ENCODE measurements at places on chromosomes 16 and 17.

GRCh38 chr16:85104147-85104546 is 8.1 kb downstream of the CIBAR2 start:
- no peak for DNase-seq

GRCh38 chr17:57940231-57940630 is 15.0 kb downstream of the CUEDC1 start:
- no peak for DNase-seq

DNA sequence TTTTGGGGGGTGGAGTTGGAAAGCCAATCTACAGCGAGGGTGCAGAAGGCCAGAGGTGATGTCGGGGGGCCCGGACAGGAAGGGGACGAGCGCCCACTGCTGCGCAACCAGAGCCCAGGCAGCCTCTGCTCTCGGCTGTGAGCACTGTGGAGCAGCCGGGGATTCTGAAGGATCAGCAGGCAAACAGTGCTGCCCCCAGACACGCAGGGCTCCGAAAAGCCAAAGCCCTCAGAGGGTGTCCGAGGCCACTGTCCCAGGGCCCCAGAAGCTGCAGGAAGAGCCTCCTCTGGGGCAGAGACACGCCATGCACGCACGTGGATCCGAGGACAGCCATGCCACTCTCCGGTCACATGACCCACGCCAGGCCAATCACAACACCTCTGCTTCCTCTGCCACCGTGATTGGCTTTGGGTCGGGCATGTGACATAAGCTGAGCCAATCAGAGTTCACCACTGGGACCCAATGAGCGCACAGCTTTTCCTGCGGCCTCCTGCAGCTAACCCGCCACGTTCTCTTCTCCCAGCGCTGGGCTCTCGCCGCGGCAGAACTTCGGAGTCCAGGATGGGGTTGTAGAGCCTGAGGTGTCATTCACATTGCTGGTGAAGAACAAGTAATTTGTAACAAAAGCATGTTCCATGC is 40.7 kb downstream of the ACTG1 start:
- DNase-seq = no peak

DNA sequence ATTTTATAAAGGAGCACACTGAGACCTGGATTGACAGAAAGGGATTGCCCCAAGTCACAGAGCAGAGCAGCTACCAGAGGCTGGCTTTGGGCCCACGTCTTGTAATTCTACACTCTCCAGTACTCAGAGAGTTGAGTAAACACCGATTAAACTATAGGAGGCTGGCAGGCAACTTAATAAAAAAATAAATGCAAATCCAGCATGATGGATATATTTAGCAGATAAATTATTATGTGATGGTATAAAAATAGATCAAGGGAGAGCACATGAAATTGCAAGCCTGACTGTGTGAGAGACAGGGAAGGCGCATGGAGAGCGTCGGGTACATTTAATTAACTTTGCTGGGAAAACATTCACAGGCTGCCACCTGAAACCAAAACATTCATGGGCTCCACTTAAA is 87.7 kb upstream of the CCL2 start:
- no peak for DNase-seq

DNA sequence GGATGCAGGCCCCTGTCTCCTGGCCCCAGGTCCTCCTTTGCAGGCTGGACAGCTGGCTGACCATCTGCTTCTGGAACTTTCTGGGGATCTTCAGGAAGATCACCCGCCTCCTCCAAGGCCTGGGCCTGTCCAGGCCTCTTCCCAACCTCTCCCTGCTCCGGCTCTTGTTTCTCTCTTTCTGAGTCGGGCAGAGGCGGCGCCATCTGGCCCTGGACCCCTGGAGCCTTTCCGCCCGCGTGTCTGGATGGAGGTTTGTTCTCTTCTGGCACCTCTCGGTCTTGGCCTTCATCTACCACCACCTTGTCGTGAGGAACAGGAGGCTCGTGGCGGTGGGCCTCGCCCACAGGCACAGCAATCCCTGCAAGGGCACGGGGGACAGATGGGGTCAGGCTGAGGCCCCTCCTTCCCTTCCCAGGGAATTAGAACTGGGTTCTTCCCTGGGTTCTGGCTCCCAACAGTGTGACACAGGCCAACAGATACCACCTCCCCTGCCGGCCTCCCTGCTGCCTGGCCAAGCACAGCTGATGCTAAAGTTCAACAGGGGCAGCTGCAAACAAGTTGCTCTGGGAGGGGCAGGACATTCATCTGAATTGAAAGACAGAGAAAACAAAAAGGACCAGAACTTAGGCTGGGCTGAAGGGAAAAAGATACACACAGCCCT is 13.3 kb downstream of the NDUFAF8 start:
- no peak for DNase-seq

GRCh38 chr16:27387724-27388123 is 14.2 kb upstream of the IL21R start:
- no peak for DNase-seq

- no peak for DNase-seq
These were observed 28.7 kb upstream of the CRISPLD2 start for GRCh38 chr16:84791088-84791487.

- no peak for DNase-seq
These were observed 11.5 kb downstream of the SLC35B1 start for GRCh38 chr17:49696233-49696761.

- DNase-seq = no peak
These were observed 30.7 kb downstream of the VAC14 start for GRCh38 chr16:70770291-70770625.

GRCh38 chr16:11612665-11613025 is 25.9 kb upstream of the LITAF start:
- no peak for DNase-seq

DNA sequence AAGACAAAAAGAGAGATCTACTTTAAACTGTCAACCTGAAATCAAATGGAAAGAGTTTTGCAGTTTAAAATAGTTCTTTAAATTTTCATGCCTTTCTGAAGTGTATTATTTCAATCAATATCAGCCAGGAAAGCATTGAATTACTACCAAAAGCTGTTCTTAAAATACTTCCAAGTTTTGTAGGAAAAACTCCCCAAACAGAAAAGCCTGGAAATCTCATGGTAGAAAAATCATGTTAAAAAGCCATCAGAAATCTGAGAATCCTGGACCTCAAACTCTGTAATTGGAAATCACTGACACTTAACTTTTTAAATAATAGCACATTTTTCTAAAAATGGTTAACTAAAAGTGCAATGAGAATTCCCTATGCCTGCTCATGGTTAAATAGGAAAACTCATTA is 63.3 kb upstream of the CNTNAP4 start:
- no peak for DNase-seq

DNA sequence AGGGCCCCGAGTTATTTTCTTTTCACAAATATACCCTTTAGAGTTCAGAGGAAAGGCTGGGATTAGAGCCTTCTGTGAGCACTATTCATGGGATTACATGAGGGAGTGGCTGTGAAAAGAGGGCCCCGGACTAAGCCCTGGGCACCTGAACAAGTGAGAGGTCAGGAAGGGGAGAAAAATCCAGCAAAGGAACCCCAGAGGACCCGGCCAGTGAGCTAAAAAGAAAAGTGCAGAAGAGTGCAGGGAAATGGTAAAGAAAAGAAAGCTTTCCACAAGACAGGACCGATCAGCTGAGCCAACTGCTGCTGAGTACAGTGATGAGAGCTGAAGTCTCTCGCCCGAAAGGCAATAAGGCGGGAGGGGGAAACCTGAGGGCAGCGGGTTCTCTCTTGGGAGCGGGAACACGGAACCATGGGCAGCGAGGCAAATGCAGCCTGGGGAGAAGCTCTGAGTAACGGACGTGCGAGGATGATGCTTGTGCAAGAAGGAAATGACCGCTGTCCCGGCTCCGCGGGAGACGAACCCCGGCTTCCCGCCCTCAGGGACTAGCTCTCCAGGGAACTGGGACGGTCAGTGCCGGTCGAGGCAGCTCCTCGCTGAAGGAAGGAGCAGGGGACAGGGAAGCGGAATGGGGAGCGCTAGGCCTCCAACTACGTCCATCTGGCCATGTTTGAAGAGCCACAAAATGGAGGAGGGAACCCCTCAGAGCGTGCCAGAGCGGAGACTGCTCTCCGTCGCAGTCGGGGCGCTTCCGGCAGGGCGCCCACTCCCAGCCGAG is 665 bp upstream of the ALDH3A2 start:
- DNase-seq = no peak

DNA sequence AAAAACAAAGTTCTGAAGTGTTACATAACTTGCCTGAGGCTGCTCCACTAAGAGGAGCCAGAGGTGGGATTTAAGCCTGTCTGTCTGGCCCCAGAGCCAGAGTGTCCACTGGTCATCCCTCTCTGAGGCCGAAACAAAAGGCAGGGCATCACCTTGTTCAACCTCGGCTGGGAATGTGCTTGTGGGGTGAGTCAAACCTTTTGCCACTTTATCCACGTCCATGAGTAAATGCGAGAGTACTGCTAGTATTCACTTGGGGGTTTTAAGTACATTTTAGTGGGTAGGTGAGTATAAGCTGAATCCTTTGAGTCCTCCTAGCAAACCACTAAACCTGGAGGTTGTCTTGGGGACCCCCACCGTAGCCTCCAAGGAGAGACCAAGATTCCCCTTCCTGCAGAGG is 103.5 kb downstream of the STX8 start:
- no peak for DNase-seq

DNA sequence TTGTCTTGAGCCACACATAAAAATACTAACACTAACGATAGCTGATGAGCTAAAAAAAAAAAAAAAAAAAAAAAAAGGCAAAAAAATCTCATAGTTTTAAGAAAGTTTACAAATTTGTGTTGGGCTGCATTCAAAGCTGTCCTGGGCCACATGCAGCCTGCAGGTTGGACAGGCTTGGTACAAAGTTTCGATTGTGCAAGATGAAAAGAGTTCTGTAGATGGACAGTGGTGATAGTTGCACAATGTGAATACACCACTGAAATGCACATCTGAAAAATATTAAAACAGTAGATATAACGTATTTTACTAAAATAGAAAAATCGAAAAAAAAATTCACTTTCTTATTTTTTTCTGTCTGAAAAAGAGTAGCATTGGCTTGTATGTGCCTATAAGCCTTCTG is 42.9 kb downstream of the AMFR start:
- no peak for DNase-seq

DNA sequence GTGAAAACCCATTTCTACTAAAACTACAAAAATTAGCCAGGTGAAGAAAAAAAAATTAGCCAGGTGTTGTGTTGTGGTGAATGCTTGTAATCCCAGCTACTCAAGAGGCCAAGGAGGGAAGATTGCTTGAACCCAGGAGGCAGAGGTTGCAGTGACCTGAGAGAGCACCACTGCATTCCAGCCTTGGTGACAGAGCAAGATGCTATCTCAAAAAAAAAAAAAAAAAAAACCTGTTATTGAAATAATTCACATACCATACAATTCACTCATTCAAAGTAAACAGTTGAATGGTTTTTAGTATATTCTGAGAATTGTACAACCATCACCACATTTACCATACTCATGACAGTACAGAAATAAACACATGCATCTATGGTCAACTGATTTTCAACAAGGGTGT is 31.0 kb downstream of the ZNRF1 start:
- DNase-seq = no peak

GRCh38 chr17:45197555-45198334 is 23.9 kb upstream of the FMNL1 start:
- DNase-seq = peak; percentile 71

- no peak for DNase-seq
These were observed 412.1 kb downstream of the RBFOX1 start for GRCh38 chr16:7744546-7745264.

DNA sequence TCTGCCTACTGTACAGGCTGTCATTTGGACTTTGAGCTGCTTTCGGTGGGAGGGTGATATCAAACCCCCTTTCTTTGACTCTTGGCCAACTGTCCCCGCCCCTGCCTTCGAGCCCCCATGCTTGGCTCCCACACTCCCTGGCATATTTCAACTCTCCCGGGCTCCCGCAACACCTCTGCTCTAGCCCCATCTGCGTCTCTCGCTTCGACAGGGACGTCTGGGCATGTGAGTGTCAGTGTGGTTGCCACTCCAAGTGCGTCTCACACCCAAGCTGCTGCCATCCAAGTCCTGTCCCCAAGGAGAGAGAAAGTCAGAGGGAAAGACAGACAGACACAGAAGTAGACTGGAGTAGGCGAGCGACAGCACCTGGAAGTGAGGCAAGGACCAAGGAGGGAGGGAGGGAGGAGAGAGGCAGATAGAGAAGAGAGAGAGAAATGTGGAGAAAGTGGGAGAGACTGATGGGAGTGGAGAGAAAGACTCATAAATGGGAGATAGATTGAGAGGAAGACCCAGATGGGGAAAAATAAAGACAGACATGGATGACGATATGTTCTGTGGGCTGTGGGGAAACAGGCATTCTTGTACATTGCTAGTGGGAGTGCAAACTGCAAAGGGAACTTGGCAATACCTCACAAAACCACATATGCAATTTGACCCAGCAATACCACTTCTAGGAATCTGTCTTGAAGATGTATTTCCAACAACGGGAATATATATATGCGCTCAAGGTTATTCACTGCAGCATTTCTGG is 11.8 kb downstream of the STARD3 start:
- no peak for DNase-seq

DNA sequence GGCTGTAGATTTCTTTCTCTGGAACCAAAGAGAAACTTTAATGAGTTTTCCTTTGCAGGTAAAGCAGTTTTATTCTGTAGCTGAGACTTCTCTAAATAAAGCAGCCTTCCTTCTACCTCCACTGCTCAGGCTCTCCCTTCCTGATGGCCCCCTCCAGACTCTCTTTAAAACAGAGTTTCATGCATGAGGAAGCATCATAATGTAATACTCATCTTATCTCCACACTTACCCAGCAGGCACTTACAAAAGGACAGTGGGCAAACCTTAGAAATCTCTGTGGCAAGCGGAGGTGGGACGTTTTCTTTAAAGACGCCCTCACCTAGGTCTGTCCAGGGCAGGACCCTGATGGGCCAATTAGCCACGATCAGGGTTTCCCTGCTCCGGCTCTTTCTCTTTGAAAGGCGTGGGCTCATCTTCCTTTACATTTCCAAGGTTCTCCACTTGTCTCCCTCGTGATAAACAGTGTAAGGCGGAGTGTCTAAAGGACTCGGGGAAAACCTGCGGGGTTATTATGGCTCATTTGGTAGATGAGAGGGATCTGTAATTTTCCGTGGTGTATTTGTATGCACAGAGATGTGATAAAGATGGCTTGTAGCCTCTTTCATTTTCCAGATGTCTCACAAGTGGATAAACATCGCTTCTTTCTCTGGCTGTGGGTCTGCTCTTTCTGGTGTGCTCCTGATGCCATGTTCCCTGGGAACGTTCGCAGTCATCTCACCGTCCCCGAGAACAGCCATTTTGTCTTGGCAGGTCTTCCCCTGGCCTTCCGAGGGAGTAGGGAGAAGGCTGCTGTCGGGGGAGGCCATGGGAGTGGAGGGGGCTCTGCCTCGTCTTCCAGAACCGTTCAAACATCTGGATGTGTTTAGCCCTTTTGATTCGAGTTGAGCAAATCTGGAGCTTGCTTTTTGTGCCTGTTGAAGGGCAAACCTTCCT is 239.0 kb downstream of the CCDC182 start:
- no peak for DNase-seq

- DNase-seq = no peak
These were observed 19.0 kb downstream of the CENPX start for GRCh38 chr17:82003411-82004381.

Data from renal cortex interstitium (tissue), 15 donors.